ENCODE measurements at places on chromosomes 5 and 9. TPM values are rescaled to one million over a fixed set of nuclear protein-coding genes. Genes with fewer than 3 reads are reported as not detected.

GRCh38 chr9:100216178-100216787 lies 117.2 kb downstream of the INVS start:
- peak; percentile 57 for DNase-seq

DNA sequence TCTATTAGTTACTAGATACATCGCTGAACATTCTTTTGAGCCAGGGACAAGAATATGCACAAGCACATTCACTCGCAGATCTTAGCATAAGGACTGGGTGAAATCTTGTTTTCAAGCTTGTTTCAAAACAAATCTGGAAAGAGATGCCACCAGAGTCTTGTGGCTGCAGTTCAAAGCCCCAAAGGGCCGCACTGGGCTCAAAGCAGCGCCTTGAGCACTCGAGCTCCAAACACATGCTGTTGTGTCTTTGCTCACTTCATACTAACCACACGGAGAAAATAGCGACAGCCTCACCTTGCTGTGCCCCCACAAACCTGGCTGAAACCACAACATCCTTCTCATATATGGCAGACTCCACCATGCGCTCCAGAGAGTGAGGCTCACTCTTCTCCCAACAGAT lies 34.2 kb upstream of the IL7R start:
- peak; percentile 53 for DNase-seq

GRCh38 chr5:103037673-103038455 lies 82.1 kb downstream of the GIN1 start:
- no peak for DNase-seq

The EMB gene
- total RNA-seq: 60.8 TPM

GRCh38 chr5:76751291-76751690 lies 35.4 kb downstream of the F2R start:
- DNase-seq: no peak

DNA sequence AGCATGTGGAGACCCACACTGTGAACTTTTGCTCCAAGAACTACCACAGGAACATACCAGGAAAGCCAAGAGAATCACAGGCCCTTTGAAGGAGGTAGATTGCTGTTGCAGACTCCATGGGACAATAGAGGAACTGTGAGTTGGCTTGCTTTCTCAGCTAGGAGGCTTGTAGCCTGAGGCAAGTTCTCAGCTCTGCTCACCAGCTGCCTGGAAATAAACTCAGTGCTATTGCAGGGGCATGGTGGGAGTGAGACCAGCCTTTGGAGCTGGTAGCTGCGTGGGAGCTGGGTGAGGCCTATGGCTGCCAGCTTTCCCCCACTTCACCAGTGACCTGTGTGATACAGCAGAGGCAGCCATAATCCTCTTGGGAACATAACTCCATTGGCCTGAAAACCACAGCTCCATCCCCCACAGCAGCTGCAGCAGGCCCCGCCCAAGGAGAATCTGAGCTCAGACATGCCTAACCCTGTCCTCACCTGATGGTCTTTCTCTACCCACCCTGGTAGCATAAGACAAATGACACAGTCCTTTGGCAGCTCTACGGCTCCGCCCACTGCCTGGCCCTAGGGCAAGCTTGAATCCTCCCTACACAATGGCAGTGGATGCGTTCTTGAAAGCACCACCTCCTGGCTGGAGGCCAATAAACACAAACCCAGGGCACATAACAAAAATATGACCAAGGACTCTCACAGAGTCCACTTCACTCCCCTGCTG lies 389.5 kb downstream of the KIF4B start:
- no peak for DNase-seq

GRCh38 chr5:153480401-153480800 lies 10.1 kb upstream of the GRIA1 start:
- no peak for DNase-seq

DNA sequence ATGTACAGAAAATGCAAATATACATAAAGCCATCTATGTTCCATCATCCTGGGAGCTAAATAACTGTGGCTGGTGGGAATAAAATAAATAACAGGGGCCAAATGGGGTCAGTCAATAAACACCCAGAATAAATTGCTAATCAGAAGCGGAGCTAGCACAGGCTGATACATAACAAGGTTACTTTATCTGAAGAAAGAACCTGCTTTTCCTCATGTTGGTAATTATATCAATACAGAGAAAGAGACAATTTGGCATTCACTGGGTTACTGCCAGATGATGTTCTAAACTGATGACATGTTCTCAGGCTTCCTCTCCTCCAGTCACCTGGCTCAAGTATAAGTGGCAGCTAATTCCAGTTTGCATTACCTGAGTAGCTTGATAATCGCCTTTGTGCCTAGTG lies 144.9 kb upstream of the CD180 start:
- DNase-seq: no peak

DNA sequence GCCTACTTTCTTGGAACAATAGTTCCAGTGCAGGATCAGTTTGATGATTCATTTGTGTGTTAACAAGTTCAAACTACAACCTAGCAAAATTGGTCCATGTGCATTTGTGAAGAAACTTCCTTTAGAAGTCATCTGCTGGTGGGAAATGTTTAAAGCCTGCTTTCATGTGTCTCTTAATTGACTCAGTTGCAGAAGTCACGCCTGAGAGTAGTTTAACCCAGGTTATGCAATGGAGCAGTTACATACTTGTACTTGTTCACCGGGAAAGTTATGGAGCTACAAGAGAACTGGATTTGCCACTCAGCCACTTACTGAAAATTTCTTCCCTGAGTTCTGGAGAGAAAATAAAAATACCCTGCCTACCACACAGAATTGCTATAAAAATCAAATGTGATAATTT lies 1397.8 kb downstream of the PTPRD start:
- no peak for DNase-seq

DNA sequence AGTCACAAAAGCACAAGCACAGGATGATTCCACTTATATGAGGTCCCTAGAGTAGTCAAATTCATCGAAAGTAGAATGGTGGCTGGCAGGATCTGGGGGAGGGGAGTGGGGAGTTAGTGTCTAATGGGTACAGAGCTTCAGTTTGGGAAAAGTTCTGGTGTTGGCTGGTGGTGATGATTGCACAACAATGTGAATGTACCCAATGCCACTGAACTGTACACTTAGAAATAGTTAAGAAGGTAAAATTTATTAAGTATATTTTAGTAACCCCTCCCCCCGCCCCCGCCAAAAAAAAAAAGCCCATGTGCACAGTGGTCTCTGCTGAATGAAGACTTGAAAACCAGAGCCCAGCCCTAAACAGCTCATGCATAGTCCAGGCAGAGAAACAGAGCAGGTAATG lies 24.8 kb upstream of the GTF3C5 start:
- no peak for DNase-seq

- DNase-seq: no peak
Measured at GRCh38 chr9:120531683-120532300, 48.2 kb downstream of the CDK5RAP2 start.

The SAXO1 gene
- not detected for total RNA-seq

- DNase-seq: no peak
Measured at GRCh38 chr5:148725675-148726074, 71.3 kb upstream of the HTR4 start.

The GZMA gene
- 0.66 TPM for total RNA-seq

The RABL6 gene
- 87.0 TPM for total RNA-seq

The PCDHGA9 gene
- total RNA-seq: not detected

GRCh38 chr9:125932012-125932411 lies 184.8 kb downstream of the PBX3 start:
- no peak for DNase-seq

DNA sequence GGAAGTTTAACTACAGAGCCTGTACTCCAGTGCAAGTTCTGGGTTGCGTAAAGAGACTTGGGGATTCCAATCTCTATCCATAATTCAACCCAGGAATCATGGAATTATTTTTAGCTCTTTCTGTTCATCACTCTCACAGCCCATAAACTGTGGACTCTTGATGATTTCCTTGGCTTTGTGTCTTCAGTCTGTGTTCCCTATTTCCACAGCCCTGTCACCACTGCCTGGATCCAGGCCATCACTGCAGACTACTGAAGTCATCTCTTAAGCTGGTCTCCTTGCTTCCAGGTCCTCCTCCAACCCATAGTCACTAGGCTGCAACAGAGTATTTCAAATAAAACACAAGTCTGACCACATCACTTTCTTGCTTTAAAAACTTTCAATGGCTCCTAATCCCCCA lies 211.7 kb downstream of the PLK2 start:
- DNase-seq: no peak

DNA sequence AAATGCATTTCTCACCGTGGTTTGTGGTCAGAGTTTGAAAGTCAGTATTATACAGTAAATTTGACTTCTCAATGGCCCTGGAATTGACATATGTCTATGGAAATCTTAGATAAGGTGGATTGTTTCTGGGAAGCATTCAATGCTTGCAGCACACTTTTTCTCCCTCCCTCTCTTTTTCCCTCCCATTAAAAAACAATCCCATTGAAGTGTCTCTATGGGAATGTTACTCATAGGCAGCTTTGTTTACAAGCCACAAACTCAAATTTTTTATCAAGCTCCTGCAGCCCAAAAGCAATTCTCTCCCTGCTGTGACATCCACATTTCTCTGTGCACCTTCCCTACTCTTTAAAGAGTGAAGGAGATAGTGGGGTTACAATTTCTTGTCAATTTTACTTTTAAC lies 292.1 kb downstream of the ARRDC3 start:
- no peak for DNase-seq

GRCh38 chr5:40831346-40832210 lies 3.4 kb downstream of the RPL37 start:
- no peak for DNase-seq

DNA sequence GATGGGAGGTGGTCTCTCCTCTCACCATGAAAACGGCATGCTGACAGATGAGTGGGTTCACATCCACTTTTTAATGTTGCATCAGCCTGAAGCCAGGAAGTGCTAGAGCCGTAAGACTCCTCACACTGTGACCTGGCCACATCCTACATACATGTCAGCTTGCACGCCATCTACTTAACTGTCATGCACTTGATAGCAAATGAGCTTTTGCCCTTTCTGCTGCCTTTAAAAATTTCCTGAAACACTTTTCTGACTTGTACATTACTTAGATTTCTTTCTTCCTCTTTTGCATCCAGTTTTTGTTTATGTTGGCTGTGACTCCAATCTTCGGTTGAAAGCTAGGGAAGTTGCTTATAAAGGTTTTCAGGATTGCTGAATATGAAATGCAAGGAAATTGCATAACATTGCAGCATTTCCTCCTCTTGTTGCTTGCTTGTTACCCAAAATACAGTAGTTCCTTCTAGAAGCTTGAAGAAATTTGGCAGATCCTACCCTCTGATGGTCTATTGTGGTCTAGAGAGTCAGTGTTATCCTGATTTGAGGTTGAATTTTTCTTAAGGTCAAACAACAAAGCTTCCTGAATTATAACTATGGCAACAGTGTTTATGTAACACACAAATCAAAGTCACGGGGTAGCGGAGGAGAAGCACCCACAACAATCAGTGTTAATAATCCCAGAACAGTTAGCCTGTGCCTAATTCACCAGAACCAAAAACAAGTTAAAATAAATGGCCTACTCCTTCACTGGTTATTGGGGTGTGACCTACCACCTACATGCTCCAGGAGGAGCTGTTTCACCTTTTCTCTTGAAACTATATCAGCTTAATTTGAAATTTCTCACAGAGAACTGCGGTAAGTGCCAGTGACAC lies 232.5 kb downstream of the ARHGAP26 start:
- DNase-seq: peak; percentile 70

The LRRC19 gene
- not detected for total RNA-seq

GRCh38 chr5:138180183-138180782 lies 1.4 kb downstream of the KIF20A start:
- no peak for DNase-seq

The APBB3 gene
- 17.8 TPM for total RNA-seq

DNA sequence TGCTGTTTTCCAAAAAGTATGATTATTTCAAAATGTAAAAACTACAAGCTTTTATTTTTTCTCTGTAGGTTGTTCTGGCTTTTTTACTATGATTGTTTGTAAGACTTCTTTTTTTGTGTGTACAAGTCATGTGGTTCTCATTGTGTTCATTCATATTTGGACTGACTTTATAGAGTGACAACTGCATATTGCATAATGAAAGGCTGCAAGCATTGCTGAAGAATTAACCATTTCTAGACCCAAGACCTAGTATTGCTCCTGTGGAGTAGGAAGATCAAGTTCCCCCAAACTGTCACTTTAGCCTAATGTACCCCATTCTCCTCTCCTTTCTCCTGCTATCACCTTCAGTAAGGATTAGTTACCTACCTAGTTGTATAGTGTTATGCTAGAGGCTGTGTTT lies 10.0 kb downstream of the MAP1B start:
- no peak for DNase-seq

The C5 gene
- total RNA-seq: 1.5 TPM

- no peak for DNase-seq
Measured at GRCh38 chr5:137214446-137215189, 284.5 kb downstream of the SPOCK1 start.

DNA sequence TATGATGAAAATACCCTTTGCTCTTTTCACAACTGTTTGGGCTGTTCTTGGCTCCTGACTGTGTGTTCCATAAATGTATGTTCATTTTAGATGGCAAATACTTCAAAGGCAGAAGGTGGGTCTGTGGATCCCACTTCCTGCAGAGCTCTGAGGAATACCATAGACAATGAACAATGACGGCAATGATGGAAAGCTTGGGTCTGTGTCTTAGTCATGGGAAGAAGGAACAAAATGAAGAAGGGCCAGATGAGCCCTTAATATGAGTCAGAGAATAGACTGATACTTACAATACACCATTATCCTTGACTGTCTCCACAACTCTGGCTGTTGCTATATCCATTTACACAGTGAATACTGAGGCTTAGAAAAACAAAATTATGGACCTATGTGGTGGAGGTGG lies 126.0 kb downstream of the SLIT3 start:
- DNase-seq: no peak

GRCh38 chr5:168887931-168888330 lies 308.8 kb upstream of the PANK3 start:
- no peak for DNase-seq

Measured in activated naive CD8-positive, alpha-beta T cell treated with anti-CD3 and anti-CD28 coated beads for 36 hours (primary cell).